ENCODE measurements at places on chromosomes 4 and X. TPM values are rescaled to one million over a fixed set of nuclear protein-coding genes. Genes with fewer than 3 reads are reported as not detected.

Gene SPOCK3
- total RNA-seq = not detected

Gene PTCHD1
- 23.4 TPM for total RNA-seq

GRCh38 chrX:29913647-29914046, 301.7 kb upstream of the MAGEB2 start:
- DNase-seq = no peak

- DNase-seq = no peak
Observed at GRCh38 chrX:74063426-74064155, 240.4 kb upstream of the ZCCHC13 start.

- no peak for DNase-seq
Observed at GRCh38 chr4:144739511-144740033, 93.6 kb downstream of the HHIP start.

DNA sequence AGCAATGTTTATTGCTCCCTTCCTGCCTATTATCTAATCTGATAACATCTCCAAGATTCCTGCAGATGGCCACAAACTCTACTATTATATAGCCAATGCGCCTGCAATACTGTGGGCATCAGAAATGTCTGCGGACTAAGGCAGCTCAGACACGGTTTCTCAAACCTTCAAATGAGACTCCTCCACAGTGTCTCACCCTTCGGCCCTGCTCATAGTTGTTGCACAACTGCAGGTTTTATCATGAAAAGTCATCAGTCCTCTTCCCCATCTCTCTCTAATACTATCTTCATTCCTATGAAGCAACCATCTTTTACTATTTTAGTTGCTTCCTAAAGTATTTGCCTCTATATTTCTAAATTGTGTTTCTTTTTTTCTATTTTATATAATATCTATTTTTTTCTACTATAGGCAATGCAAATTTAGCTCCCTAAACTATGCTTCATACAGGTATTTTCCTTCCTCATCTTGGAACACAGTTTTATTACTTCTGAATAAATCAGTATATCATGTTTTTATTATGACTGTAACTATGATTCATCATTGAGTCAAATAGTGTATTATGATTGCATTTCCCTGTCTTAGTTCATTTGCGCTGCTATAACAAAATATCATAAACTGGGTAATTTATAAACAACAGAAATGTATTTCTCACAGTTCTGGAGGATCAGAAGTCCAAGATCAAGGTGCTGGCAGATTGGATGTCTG, 129.7 kb upstream of the EDNRA start:
- no peak for DNase-seq

Gene MAGEB10
- total RNA-seq = not detected
